Right atrium auricular region (tissue), 2 donors: ENCODE measurements at places on chromosomes 11 and 22. TPM values are rescaled to one million over a fixed set of nuclear protein-coding genes. Genes with fewer than 3 reads are reported as not detected.

DNA sequence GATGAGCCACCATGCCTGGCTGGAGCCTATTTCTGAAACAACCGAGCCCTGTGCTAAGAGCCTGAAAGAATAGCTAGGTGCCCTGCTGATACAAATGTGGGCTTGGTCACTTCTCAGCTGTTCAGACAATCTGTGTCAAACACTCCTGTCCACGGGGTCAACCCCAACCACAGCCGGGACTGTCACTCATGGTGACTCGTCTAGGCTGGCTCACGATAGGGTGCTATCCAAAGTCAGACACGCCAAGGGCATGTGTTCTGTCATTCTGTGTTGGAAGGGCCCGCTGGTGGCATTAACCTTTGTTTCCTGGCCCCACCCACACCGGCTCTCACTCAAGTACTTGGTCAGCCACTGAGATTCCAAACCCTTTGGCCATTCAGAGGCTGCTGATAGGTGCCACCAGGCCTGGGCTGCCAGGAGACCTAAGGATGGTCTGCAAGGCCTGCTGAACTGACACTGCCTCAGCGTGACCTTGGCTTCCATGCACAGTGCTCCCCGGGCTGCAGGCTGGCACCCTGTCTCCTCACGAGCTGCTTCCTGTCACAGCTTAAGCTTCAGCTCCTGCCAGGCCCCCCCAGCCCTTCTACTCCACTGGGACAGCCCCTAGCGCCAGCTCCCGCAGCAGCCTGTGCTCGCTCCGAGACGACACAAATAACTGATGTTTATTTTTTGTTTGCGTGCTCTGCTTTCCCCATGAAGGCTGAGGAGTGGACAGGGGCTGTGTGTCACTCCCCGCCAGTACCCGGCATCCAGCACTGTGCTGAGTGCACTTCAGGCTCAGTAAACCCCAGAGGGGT, 14.2 kb upstream of the CDC42BPG start:
- H3K4me3 ChIP-seq, result no peak overlapping the region
- H3K4me1 ChIP-seq, result peaks cover 7% of the 10 kb centered on the region
- peak overlapping the region; percentile 87 for H3K27ac ChIP-seq
- no peaks in the 10 kb centered on the region for H3K27me3 ChIP-seq

GRCh38 chr11:66299186-66299585, 7.5 kb downstream of the TMEM151A start:
- H3K4me3 ChIP-seq, result no peak overlapping the region
- DNase-seq, result no peak
- H3K27me3 ChIP-seq, result no peaks in the 10 kb centered on the region
- H3K4me1 ChIP-seq, result no peaks in the 10 kb centered on the region

GRCh38 chr11:66347425-66348276, at the start of gene B4GAT1:
Gene B4GAT1, minus strand, starts transcription at chr11:66347629. Its CDS starts 84 bp downstream, at chr11:66347545.
- no peaks in the 10 kb centered on the region for H3K27me3 ChIP-seq
- H3K27ac ChIP-seq, result peak within 1 kb of the TSS; percentile 91
- H3K36me3 ChIP-seq, result no peaks in the 10 kb centered on the region
- H3K4me3 ChIP-seq, result peak within 1 kb of the TSS; percentile 72
- DNase-seq, result peak; percentile 93

DNA sequence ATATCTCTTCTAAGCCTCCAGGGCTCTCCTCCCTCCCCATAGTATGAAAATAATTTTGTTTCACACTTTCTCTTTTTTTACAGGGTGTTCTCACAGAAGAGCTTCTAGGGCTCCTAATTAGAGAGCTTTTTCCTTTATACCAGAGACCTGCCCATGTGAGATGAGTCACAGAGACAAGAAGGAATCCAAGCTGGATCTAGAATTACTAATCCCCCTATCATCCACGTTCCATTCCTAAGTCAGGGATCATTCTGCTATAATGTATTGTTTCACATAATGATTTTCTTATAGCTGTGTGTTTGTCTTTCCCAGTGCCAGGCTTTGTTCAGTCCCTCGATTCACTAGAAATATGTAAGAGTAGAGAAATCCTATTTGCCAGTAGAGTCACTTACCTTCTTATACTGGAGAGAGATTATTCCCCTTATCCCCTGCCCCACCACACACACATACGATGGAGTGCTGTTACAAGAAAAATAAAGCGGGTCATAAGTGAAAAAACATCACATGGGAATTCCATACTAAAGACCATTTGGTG, 778.3 kb upstream of the LRRC4C start:
- H3K27ac ChIP-seq, result no peak overlapping the region
- no peak for DNase-seq
- H3K4me3 ChIP-seq, result no peak overlapping the region
- H3K27me3 ChIP-seq, result no peaks in the 10 kb centered on the region
- H3K36me3 ChIP-seq, result no peaks in the 10 kb centered on the region

DNA sequence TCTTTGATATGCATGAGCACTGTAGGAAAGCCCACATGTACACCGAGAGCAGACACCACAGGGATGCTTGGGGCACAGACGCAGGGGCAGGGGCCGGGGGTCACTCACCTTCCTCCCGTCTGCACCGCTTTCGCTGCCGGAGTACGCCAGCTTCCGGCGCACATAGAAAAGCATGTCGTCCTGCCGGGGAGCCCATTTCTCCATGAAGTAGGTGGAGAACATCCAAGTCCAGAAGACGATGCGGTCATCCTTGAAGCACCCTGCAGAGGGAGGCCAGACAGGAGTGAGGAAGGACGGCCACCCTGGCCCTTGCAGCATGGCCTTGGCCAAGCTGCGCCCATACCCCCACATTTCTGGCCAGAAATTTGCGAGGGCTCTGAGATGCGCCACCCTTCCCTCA, 28.8 kb downstream of the KIAA0930 start:
- H3K27me3 ChIP-seq, result no peaks in the 10 kb centered on the region
- DNase-seq, result no peak
- no peaks in the 10 kb centered on the region for H3K36me3 ChIP-seq
- no peak overlapping the region for H3K4me3 ChIP-seq

GRCh38 chr11:129854232-129854805, 38.7 kb downstream of the TMEM45B start:
- no peaks in the 10 kb centered on the region for H3K36me3 ChIP-seq
- H3K4me3 ChIP-seq, result no peak overlapping the region
- H3K27me3 ChIP-seq, result no peaks in the 10 kb centered on the region
- no peaks in the 10 kb centered on the region for H3K4me1 ChIP-seq
- DNase-seq, result no peak

The ASRGL1 gene
- 7.0 TPM for total RNA-seq

The FJX1 gene
- 1.9 TPM for total RNA-seq
